ENCODE measurements at places on chromosomes 7 and 10.

GRCh38 chr7:5831196-5831595 is 49.4 kb upstream of the OCM start:
- DNase-seq, result no peak

DNA sequence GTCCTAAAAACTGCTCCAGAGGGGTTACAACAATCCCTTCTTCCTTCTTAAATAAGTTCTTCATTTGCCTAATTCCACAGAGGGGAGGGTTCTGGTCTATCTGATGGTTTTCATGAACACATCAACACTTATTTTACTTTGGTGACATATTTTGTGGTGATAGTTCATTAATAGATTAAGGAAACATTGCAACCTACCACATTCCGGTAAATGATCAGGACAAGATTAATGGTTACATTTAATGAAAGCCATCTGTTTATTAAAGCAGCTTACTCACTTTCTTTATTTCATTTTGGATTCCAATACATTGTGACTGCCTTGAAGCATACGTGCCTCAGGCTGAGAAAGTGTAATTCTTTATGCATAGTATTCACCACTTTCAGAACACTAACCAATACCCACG is 101.0 kb downstream of the SKIDA1 start:
- no peak for DNase-seq

GRCh38 chr7:131493081-131493480 is 63.3 kb downstream of the PODXL start:
- no peak for DNase-seq

GRCh38 chr7:129797214-129797789 is 155.5 kb downstream of the UBE2H start:
- DNase-seq, result no peak

DNA sequence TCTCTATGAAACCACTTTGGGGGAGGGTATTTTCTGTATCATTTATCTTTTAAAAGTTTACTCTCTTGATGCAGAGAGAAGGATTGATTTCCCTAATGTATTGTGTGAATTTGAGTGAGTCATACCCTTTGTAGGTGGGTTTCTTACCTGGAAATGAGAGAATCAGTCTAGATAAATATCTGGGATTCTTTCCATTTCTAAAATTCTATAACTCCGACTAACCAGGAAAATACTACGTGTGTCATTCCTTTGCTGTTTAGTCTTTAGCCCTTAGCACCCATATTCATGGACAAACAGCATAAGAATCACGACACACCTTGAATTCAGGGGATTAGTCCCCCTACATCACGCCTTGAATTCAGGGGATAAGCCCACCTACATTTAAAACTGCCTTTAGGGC is 139.1 kb downstream of the GATA3 start:
- DNase-seq, result no peak

DNA sequence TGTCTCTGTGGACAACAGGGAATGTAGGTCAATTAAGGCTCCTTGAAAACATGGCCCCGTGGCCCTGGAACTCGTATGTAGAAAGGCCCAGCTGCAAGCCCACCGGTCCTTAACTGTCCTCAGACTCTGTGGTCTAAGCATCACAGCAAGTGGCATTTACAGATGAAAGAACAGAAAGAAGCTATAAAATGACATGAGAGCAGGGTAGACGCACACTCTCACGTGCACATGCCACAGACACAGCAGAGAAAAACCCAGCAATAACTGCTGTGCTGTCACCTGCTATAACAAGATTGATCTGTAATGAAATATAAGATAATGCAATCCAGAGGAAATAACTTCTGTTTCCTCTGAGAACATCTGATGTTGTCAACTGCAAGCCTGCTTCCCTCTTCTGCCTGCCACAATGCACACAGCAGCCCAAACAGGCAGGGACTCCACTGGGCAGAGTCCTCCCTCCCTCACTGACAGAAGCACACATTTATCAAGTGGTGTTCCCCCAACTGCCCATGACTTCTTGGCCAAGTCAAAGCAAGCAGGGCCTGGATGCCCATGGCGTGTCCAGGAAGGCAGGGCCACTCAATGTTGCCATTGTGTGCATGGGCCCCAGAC is 63.9 kb downstream of the GFRA1 start:
- DNase-seq, result no peak

DNA sequence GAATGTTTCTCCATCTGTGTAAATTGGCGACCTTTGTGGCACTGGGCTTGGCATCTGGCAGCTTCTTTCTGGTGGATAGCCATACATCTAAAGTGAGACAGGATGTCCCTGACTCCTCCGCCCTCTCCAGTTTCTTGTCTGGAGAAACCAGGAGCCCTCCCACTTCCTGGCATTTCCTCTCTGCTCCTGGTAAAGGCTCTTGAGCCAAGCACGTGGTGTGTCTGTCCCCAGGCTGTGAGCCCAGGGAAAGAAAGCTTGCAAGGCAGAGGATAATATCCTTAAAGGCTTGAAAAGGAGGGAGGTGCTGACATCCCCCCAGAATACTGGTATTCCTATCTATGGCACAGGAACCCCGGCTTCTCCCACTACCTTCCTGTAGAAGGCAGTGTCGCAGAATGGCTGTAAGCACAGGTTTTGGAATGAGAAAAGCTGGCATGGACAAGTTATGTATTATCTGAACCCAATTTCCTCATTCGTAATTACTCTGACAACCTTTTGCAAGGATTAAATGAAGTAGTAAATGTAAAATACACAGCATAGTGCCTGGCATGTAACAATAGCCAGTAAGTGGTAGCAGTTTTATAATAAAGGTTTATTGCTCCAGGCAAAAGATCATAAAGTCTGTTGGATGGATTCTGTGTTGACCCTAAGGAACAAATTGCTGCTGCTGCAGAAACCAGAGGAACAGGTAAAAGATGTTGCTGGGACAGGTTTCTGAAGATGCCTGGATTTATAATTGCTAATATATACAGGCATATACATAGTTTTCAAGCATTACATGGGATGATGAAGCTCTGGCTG is 11.8 kb upstream of the ACSL5 start:
- DNase-seq, result no peak

- DNase-seq, result no peak
Observed at GRCh38 chr7:64834989-64835388, 40.8 kb downstream of the ZNF138 start.

GRCh38 chr7:157585113-157585861 is 248.5 kb downstream of the DNAJB6 start:
- no peak for DNase-seq

GRCh38 chr10:90968328-90969081 is 47.6 kb upstream of the ANKRD1 start:
- DNase-seq, result no peak

DNA sequence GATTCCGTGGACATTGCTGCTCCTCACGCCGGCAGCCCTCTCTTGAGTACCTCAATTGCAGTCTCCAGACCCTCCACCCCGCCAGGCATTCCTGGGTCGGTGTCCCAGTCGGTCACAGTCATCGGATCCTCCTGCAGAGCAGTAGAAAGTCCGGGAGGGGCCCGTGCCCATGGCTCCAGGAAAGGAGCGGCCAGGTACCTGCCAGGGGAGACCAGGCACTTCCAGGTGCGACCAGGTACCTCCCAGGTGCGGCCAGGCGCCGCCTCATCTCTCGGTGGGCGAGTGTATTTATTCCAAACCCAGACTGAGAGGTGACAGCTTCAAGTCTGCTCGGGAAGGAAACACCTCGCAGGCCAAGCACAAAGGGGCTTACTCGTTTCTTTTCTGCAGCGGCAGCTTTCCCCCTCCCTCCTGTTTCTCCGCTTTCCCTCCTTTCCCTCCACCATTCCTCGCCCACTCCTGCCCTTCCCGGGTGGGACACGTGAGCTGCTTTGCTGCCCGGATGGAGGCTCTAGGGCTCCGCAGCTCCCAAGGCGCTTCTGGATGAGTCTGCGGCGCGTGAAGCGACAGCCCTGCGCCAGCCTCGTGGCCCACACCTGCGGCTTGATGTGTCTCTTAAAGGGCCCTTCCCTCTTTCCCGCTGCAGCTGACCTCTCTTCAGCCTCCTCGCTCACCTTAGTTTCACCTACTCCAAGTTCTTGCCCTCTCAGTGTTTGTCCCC is 39.4 kb upstream of the AGK start:
- no peak for DNase-seq

All from stimulated activated CD4-positive, alpha-beta T cell treated with anti-CD3 and anti-CD28 coated beads, Interleukin-4, amount 100 ng/mL, for 24 hours (primary cell).